IPS DF 6.9 (cell line): ENCODE measurements at places on chromosomes 1 and 21.

DNA sequence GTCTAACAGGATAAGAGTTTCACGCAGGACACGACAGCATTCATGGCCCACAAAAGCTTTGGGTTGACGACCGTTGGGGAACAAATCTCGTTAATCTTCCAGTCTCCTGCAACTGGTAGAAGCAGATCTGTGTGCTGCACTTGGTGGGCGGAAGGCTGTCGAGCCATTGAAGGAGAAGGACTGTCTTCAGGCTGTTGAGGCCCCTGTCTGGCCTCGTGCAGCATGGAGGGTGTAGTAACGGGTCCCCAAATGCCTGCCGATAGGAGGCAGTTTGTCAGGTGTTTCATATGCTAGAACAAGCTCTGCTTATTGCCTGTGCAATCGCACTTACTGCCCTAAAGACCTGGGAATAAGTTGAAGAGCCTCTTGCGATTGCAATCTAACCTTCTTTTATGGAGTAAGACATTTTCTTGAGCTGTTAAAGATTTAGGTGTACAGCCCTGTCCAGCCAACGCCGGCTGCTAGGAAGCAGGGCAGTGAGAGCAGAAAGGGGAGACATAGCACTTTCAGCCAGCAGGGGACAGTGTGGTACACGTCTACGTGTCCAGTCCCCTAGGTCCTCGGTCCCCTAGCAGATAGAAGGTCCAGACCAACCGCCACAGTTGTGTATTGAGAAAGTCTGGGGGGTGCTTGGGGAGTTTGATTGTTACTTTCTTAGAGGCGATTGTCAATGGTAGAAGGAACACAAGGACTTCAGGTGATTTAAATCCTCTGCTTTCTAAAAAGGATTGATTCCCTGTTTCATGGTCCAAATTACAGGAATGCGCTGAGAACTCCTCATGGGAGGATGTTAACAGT is 102.3 kb upstream of the TMPRSS2 start:
- peak; percentile 64 for DNase-seq

DNA sequence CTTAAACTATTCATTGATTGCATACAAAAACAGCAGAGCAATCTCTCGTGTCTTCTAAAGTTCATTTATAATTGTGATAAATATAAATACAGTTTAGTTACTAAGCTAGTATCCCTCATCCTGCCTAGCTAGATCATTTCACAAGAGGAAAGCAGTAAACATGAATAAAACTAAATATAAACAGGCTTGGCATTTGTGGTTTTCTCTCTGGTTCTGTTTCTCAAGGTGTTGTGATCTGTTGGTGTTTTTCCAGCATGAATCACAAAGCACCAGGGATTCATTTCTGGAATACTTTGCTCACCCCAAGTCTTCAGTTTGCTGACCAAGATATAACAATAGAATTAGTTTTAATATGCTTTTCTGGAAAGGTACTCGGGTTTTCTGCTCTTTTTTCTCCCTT is 32.7 kb upstream of the GLIS1 start:
- no peak for DNase-seq

- DNase-seq = no peak
These were observed at the start of gene NTRK1 for GRCh38 chr1:156860628-156861423. Gene NTRK1, plus strand, starts transcription at chr1:156860865. Its CDS starts 70 bp downstream, at chr1:156860935.

DNA sequence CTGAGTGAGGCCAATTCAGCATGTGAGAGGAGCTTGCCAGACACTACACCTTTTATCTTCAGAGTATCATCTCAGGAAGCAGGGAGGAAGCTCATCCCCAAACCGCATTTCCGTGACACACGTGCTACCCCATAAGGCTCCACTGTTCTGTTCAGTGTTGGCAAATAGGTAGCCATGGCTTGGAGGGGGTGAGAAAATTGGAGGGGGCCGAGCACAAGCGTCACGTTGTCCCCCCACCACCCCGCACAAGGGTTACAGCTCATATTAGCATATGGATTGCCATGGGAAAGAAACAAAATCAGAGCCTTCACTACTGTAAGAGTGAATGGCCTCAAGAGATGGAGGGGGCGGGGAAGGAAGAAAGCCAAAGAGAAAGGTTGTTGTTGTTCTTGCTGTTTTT is 46.7 kb downstream of the OLIG1 start:
- no peak for DNase-seq

DNA sequence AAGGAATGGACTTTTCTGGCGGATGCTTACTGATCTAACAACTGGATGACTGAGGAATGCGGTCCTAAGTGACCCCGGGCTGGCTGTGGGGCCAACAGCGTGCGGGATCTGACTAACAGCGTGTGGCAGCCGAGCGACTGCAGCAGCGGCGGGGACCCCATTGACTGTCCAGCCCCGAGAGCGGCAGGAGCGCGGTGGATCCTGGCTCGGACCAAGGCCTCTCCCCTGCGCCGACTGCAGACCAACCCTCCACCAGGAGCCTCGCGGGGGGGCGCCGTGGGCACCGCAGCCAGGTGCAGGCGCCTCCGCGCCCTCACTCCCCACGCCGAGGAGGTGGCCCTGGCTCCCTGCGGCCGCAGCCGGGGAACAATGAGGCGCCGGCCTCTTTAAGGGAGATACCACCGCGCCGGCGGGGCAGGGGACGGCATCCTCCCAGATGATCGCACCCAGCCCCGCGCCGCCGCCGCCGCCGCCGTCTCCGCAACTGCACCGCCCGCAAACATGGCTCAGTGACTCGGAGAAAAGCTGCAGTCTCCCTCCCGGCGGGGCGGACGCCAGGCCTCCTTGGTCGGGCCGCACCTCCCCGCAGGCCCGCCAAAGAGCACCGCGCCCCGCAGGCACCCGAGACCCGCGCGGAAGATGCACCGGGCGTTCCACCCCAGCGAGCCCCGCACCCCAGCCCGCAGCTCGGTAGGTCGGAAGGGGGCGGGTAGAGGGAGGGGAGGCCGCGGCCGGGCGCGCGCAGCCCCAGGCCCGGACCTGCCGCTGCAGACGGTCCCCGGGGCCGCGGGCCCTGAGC is 694 bp upstream of the PDIK1L start:
- DNase-seq = no peak

- DNase-seq = no peak
These were observed 56.1 kb downstream of the MEF2D start for GRCh38 chr1:156444407-156445001.

GRCh38 chr1:240808381-240808780 is 196.4 kb upstream of the GREM2 start:
- DNase-seq = no peak

- no peak for DNase-seq
These were observed 8.1 kb downstream of the CACNA1S start for GRCh38 chr1:201104141-201104540.

GRCh38 chr1:235878082-235878811 is 11.5 kb upstream of the LYST start:
- DNase-seq = no peak

- DNase-seq = no peak
These were observed 167.8 kb downstream of the ETS2 start for GRCh38 chr21:38973552-38973951.

DNA sequence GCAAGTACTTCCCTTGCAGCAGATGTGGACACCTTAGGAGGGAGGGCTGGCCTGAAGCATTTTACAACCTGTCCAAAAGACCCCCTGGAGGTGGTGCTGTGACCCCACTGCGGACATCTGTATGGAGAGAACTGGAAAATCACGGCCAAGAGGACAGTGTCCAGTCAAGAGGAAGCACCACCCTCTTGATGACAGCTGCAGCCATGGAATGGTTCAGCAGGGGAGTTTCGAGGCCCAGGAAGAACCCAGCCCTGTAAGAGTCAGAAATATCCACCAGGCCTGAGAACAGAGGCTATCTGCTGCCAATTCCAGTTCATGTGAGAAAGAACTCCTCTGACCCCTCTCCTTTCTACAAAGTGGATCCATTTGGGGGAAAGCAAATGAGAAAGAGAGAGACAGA is 126.8 kb downstream of the PLXNA2 start:
- no peak for DNase-seq

- no peak for DNase-seq
These were observed 40.1 kb upstream of the DMBX1 start for GRCh38 chr1:46449223-46450159.

DNA sequence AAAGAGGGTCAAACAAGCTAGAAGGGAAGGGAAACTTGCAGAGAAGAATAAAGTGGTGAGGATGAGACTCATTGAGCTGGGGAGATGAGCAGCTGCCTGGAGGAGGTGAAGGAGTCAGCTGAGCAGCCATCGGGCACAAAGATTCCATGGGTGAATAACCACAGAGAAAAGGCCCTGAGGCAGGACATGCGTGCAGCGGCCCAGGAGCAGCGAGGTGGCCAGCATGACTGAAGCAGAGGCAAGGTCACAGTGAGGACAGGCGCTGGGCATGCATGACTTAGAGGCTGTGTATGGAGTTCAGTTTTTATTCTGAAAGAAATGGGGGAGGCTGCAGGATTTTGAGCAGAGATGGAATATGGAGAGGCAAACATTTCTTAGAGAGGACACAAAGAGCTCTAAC is 24.9 kb downstream of the OLFML2B start:
- no peak for DNase-seq

- no peak for DNase-seq
These were observed 1.5 kb upstream of the ARHGEF11 start for GRCh38 chr1:157047062-157047410.

DNA sequence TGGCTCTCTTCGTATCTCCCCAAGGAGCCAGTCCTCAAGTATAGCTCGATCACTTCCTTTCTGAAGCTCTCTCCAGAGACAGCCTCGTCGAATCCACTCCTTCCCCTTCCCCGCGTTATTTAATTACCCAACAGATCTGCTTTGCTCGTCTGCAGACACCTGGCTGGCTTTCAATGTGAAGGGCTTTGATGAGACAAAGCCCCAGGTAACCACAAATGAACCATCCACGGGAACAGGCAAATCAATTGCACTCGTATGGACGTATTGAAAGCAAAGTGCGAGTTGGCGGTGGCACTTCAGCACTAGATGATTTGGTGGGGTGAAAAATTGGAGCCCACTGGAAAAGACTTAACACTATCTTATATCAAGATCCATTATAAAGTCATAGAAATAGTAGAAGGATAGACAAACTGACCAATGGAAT is 364 bp upstream of the BCAR3 start:
- DNase-seq = no peak

- DNase-seq = no peak
These were observed 64.7 kb downstream of the SLC35A3 start for GRCh38 chr1:100034470-100034869.

- no peak for DNase-seq
These were observed 8.0 kb upstream of the TP53BP2 start for GRCh38 chr1:223853748-223854147.

DNA sequence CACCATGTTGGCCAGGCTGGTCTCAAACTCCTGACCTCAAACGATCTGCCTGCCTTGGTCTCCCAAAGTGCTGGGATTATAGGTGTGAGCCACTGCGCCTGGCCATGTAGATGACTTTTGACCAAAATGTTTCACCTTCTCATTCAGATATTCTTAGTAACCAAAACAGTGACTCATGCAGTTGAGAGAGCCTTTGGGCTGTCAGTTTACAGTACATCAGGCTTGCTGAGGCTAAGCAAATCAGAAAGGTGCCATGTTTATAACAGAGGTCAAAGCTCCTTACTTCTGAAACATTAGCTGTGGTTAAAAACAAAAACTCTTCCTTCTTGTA is 21.0 kb downstream of the CNIH4 start:
- DNase-seq = no peak

DNA sequence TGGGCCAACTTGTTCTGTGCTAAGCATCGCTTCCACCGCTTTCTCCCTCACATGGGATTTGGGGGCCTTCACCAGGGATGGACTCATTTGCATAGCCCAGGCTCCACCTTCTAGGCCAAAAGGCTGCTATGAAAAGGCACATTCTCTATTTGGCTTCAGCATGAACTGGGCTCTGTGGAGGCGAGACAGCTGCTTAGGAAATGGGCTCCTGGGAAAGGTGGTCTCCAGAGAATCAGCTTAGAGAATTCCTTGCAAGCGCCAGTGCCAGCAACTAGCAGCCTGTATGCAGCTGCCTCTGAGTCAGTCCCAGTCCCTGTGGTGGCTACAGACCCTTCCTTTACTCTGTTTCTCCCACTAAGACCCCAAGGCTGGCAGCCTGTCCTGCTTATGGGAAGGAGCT is 214.5 kb downstream of the HIVEP3 start:
- no peak for DNase-seq

GRCh38 chr1:234957330-234958065 is 171.1 kb downstream of the TOMM20 start:
- no peak for DNase-seq

DNA sequence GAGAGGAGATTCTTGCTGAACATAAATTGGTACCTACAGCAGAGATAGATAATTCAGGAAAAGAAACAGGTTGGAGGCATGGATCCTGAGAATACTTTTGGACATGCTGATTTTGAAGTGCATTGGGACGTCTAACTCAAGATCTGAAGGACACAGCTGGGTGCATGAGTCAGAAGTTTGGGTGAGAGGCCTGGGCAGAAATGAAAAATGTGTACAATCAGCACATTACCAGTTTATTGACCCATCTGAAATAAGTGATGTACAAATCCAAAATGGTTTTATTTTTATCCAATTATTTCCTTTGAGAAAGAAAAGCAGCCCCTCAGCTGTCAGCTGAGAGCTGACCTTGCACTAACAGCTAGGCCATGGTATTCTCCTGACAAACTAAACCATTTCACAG is 975.2 kb upstream of the B3GALT2 start:
- DNase-seq = no peak

DNA sequence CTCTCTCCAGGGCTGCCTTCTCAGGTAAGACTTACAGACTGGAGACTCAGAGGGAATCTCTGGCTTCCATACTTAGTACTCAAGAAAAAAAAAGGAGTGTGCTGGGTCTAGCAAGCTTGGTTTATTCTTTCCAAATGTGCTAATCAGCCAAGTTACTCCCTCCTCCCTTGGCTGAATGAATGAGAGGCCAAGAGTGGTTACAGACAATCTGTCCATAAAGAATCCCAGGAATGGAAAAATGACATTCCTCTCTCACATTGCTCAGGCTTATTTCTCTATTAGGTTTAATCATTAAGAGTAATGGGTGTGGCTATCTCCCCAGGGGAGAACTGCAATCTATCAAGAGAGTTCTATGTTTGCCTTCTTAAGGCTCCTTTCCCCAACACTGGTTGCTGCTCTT is 547.3 kb upstream of the PLXNA2 start:
- DNase-seq = no peak

- DNase-seq = no peak
These were observed 40.6 kb downstream of the ARID4B start for GRCh38 chr1:235287208-235287882.

DNA sequence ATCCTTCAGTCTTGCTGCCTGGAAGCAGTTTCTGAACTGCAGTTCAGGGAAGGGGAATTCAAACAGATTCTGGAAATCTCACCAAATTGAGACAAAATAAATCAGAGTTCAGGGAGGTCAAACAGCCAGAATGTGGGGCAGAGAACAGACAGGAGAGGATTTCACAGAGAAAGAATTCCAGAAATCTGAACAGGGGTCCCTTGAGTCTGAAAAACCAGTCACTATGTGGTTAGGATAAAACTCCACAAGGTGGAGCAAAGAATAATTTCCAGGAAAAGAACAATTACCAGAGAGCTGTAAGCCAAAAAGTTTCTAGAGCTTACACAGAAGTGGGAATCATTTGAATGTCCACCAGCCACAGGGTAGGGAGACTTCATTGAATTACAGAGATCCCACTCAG is 84.7 kb downstream of the URB2 start:
- DNase-seq = no peak
